ENCODE measurements at places on chromosomes 12 and 14.

- peak; percentile 3 for DNase-seq
Observed at GRCh38 chr14:28676479-28676878, 90.1 kb upstream of the FOXG1 start.

- DNase-seq: no peak
Observed at GRCh38 chr12:119378903-119379302, 44.4 kb downstream of the CCDC60 start.

GRCh38 chr12:24118668-24119067, 169.2 kb upstream of the SOX5 start:
- DNase-seq: peak; percentile 63

GRCh38 chr12:15052691-15053090, 79.8 kb downstream of the PDE6H start:
- no peak for DNase-seq

GRCh38 chr12:124734224-124734788, 129.4 kb downstream of the SCARB1 start:
- no peak for DNase-seq

DNA sequence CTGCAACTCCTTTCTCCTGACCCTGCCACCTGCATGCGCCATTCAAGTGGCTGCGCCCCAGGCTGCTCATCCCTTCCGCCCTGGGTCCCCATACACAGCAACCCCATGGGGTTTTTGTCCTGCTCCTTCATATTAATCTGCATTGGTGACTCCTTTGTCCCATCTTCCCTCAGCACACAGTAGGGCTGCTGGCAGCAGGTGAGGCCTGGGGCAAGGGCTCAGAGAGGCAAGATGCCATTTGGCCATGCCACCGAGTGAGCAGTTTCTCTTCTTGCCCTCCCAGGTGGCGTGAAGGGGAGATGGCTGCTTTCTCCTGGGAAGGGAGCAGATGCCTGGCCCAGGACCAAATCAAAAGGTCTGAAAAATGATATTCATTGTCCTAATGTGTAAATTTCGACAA, 9.1 kb downstream of the RTL1 start:
- no peak for DNase-seq

- DNase-seq: no peak
Observed at GRCh38 chr12:1839956-1840951, 19.9 kb downstream of the LRTM2 start.

DNA sequence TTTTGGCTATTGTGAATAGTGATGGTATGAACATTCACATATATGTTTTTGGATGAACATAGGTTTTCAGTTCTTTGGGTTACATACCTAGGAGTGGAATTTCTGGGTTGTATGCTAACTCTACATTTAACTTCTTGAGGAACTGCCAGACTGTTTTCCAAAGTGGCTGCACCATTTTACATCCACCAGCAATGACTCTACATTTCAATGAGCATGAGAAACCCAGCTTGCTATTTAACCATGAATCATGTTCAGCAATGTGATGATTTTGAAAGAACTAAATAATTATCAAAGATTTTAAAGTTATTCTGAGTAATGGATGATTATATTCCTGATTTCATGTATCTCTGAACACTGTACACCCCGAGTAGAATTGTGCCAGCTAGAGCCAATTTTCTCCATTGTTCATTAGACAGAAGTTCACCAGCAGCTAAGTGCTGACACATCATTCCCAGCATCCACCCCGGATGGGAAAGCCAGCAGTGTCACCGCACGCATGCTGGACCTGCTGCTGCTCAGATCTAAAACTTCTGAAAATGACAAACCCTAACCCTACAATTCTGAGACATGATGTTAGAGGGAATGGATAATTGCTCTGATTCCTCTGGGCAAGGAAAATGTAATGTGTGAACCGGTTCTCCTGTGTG, 13.3 kb upstream of the ANAPC5 start:
- DNase-seq: peak; percentile 6

GRCh38 chr12:1769809-1770494, 50.4 kb upstream of the LRTM2 start:
- no peak for DNase-seq

GRCh38 chr12:7605900-7606465, 59.7 kb downstream of the APOBEC1 start:
- no peak for DNase-seq

- no peak for DNase-seq
Observed at GRCh38 chr12:7403466-7403865, 40.5 kb downstream of the CD163L1 start.

DNA sequence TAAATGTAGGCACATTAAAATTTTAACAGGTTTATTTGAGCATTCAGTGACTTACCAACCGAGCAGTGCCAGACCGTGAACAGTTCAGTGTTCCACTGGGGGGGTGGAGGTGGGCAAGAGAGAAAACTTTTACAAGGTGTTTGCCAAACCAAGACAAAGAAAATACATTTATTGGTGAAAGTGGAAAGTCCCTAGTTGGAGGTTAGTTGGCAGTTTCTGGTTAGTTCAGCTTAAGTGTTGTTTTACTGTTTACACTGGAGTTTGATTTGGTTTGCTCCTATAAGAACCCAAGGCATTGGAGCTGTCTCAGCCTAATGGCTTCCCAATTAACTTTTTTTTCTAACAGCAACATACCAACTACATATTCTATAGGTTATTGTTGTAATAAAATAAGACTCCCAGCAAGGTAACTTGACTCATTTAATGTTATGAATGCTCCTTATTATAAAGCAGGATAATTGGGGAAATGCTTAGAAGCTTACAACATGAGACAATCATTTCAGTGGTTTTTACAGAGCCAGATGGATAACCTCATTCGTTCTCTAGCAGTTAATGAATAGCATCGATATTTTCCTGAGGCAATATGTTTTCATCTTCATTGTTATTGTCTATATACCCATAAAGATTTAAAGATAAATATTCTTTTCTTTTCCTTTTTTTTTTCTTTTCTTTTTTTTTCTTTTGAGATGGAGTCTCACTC, 115.8 kb downstream of the ETNK1 start:
- DNase-seq: no peak

- peak; percentile 38 for DNase-seq
Observed at GRCh38 chr12:67534681-67535080, 113.9 kb upstream of the DYRK2 start.

GRCh38 chr12:13576935-13577500, 380.5 kb downstream of the EMP1 start:
- DNase-seq: no peak

GRCh38 chr12:11321980-11322379, 11.7 kb upstream of the PRB4 start:
- DNase-seq: no peak

DNA sequence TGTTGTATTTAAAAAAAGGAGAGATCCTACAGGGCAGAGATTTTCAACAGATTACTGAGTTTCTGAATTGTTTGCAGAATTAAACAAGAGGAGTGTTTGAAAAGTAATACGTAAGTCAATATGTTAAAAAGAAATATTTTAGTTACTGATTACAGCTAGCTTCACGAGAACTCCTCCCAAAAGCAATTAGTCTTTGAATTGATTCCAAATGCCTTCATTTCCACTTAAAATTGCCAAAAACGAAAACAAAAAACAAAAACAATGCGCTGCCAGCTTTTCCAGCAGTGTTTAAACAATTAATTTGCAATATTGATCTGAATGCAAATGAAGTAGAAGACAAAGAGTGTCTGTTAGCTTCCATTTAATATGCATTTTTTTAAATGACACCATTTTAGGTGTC, 310.0 kb downstream of the IPO8 start:
- no peak for DNase-seq

- DNase-seq: no peak
Observed at GRCh38 chr14:102663440-102663839, 71.0 kb downstream of the RCOR1 start.

DNA sequence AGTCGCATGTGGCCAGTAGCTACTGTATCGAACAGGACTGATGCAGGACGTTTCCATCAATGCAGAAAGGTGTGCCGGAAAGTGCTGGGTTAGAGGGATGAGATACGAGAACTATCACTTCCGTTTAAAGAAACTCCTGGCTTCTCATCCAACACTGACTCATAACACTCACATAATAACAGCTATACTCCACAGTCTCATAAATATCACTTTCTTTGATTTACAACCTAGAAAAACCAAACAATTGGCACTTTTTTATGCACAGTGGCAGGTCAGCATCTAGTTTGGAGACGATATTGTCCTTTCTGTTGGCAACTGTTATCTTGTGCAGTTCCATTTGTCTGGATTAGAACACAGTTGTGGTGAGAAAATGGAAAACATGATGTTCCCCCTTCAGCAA, 43.4 kb downstream of the SLC25A21 start:
- no peak for DNase-seq

DNA sequence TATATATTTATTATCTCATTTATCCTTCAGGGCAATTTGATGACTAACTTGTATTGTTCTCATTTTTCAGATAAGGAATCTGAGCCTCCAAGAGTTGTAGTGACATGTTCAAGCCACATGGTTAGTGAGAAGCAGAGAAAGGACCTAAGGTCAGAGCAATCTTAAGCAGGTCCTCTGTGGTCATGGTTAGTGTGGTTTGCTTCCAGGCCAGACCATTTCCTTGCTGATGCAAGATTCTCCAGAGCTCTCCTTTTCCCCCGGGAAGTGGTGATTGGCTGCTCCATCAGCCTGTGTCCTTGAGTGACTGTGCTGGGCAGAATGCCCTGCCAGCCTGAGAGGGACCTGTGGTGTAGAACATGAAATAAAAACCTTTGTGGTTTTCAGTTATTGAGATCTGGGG, 141.3 kb downstream of the KTN1 start:
- peak; percentile 91 for DNase-seq

GRCh38 chr12:55704824-55705718, 2.6 kb downstream of the ITGA7 start:
- DNase-seq: no peak

DNA sequence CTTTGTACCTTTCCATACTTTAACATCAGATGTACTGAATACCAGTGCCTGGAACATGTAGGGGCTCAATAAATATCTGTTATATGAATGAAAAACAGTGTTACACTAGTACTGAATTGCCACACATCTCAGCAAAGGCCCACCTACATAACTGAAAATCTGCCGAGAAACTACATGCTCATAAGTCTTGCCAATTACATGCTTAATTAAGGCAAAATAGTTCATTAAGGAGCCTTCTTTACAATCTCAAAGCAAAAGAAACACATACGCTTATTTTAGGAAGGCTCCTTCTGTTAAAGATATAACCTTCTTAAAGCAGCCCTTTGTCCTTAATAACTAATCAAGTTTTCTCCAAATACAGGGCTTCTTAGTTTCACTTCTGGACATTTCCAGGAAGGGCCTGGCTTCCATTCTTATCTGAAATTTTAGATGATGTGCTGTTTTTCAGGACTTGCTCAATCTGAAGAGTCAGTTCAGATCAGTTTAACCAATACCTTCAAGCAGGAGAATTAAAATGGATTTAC, 11.5 kb downstream of the LIMA1 start:
- DNase-seq: peak; percentile 58

GRCh38 chr12:5945071-5946008, at the start of gene ANO2:
Gene ANO2 (minus strand): TSS chr12:5945259. CDS start chr12:5945217, 42 bp downstream.
- no peak for DNase-seq

- DNase-seq: no peak
Observed at GRCh38 chr12:124157406-124157805, 137.5 kb upstream of the RFLNA start.

- DNase-seq: no peak
Observed at GRCh38 chr14:64934338-64934929, 8.1 kb downstream of the GPX2 start.

DNA sequence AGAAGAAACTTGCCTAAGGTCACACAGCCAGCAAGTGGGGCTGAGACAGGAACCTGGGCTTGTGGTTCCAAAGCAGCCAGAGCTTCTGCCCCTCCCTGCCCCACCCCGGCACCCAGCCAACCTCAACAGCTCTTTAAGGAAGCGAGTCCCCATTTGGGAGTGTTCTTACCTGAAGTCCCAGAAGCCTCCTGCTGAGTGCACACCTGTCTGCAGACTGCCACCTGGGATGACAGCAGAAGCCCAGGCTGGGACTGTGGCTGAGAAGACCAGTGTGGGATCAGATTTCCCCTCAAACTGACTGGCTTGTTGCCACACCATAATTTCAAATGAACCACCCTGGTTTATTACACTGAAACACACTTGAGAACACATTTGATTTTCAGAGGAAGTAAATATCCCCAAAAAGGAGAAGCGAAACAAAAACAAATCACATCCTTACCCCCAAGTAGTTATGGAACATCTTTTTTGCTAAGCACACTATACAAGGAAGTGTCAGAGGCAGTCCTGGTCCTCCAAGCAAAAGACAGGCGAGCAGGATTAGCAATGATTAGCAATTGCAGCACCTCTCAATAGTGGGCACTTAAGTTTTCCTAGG, 6.3 kb upstream of the RIN3 start:
- no peak for DNase-seq

GRCh38 chr12:91777268-91777992, 368.2 kb downstream of the BTG1 start:
- no peak for DNase-seq

DNA sequence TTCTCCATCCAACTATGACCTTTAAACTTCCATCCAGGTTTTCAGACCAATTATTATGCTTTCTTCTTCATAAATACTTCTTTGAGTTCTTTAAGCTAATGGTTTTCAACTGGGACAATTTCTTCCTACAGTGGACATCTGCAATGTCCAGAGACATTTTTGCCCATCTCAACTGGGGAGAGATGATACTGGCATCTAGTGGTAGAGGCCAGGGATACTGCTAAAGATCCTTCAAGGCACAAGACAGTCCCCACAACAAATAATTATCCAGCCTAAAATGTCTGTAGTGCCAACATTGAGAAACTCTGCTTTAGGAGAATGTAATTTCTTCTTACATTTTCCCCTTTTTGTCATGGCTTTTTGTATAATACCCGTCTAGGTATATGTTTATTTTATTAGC, 10.6 kb downstream of the TRHDE start:
- peak; percentile 57 for DNase-seq

GRCh38 chr12:71958056-71958455, 19.4 kb downstream of the TPH2 start:
- DNase-seq: no peak

Measured in fibroblast of gingiva (primary cell).